ENCODE measurements at places on chromosomes 1 and 21.

GRCh38 chr1:230794431-230794830 is 47.2 kb downstream of the CAPN9 start:
- DNase-seq, result no peak

DNA sequence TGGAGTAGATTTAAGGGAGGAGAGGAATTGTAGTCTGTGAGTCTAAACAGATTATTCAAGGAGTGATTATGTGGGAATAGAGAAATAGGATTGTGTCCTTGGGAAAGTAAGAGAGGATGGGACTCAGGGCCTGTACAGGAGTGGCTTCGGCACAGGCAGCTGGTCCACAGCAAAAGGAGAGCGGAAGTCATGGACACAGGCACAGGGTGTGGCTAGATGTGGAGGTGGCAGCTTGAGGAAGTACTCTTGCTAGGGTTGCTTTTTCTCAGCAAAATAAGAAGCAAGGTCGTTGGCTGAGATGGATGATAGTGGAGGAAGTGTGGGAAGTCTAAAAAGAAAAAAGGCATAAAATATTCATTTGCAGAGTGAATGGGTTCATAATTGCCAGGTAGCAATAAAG is 18.5 kb upstream of the ZNF648 start:
- DNase-seq, result no peak

DNA sequence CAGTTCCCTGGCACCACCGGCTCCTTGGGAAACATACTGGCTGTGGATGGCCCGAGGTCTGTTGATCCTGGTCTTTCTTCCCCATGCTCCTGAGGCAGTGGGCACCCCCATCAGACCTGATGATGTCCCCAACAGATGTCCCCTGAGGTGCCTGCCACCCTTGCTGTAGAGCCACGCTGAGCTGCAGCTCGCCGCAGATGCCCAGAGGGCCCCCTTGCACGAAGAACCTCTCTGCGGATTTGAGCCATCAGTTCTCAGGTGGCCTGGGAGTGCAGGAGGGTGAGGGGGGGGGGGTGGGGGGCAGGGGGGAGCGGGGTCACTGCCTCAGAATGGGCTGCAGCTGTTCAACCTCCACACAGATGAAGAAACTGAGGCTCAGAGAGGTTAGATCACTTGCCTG is 60.9 kb downstream of the GLIS1 start:
- DNase-seq, result no peak

GRCh38 chr1:34926894-34927293 is 2.6 kb downstream of the DLGAP3 start:
- DNase-seq, result no peak

- no peak for DNase-seq
These were observed 179.2 kb downstream of the ATG4C start for GRCh38 chr1:62962901-62963776.

- no peak for DNase-seq
These were observed 86.6 kb downstream of the ASTN1 start for GRCh38 chr1:177077734-177078499.

DNA sequence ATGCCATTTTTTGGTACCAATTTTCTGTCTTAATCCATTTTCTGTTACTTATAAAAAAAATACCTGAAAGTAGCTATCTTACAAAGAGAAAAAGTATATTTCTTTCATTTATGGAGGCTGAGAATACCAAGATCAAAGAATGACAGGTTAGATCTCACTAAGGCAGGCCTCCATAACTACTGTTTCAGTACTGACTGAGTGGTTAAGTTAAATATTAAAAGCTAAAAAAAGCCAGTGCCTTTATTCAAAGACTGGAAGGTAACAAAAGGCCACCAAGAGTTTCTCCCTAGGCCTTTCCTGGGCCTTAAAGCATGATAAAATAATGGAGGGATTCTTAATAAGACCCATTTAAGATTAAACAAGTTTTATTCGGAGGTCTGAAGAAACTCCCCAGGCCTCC is 687.7 kb upstream of the ADGRL4 start:
- no peak for DNase-seq

GRCh38 chr1:109959974-109960744 is 24.4 kb upstream of the AHCYL1 start:
- no peak for DNase-seq

- DNase-seq, result no peak
These were observed 49.2 kb downstream of the ASH1L start for GRCh38 chr1:155513300-155513916.

GRCh38 chr1:198088360-198089071 is 68.3 kb upstream of the NEK7 start:
- DNase-seq, result no peak

- DNase-seq, result no peak
These were observed 21.9 kb downstream of the DLGAP3 start for GRCh38 chr1:34907487-34908090.

Data from anterior cingulate cortex (tissue), 58 donors.